ENCODE measurements at places on chromosomes 13 and 19. TPM values are rescaled to one million over a fixed set of nuclear protein-coding genes. Genes with fewer than 3 reads are reported as not detected.

The DACH1 gene
- total RNA-seq: 0.09 TPM

The HSH2D gene
- total RNA-seq: not detected

The ZC3H13 gene
- total RNA-seq: 33.1 TPM

The CYP2F1 gene
- total RNA-seq: not detected

The SAE1 gene
- 70.2 TPM for total RNA-seq

The ZFP82 gene
- total RNA-seq: 12.6 TPM

The ZNF71 gene
- total RNA-seq: 2.4 TPM

The SLC25A23 gene
- total RNA-seq: 27.7 TPM

The CPB2 gene
- total RNA-seq: not detected

The MAG gene
- total RNA-seq: not detected

The U2AF1L4 gene
- total RNA-seq: 7.1 TPM

The IRS2 gene
- total RNA-seq: 15.2 TPM

The DOCK6 gene
- 13.6 TPM for total RNA-seq

The KDELR1 gene
- total RNA-seq: 23.7 TPM

The FLT1 gene
- 1.3 TPM for total RNA-seq

The COMP gene
- 0.63 TPM for total RNA-seq

The LRRC63 gene
- 0.41 TPM for total RNA-seq

The ZNF560 gene
- 0.16 TPM for total RNA-seq

The ZNF441 gene
- 7.3 TPM for total RNA-seq

The MYDGF gene
- total RNA-seq: 61.2 TPM
